Activated naive CD4-positive, alpha-beta T cell (primary cell): ENCODE measurements at places on chromosomes 11 and 22.

DNA sequence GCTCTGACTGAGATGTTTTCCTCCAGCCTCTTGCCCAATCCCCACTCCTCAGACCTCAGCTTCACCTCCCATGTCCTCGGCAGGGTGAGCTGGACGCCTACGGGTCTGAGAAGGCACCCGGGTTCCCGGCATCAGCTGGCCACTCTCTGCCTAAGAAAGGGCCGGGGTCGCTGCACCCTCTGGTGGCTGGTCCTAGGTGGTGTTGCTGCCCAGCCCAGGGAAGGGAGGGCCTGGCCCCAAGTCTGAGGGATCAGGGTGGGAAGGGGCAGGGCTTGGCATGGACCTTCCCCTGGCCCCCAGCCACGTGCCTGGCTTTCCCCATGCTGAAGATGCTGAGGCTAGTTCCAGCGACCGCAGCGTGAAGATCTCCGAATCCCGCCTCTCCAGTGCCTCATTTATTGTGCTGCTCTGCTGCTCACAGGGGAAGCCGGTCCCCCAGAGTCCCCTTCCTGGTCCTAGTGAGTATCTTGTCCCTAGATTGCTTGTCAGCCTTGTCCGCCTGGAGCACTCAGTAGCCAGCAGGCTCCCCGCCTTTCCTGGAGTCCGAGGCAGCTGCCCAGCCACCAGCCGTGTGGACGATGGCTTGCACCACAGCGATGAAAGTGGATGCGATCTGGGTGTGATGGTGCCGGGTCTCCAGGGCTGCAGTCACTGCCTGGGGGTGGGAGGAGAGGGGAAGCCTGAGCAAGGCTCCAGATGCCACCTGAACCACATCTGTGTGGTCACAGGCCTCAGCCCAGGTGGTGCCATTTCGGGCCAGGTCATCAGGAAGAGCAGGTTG, 2.9 kb upstream of the GGT5 start:
- no peak for DNase-seq

DNA sequence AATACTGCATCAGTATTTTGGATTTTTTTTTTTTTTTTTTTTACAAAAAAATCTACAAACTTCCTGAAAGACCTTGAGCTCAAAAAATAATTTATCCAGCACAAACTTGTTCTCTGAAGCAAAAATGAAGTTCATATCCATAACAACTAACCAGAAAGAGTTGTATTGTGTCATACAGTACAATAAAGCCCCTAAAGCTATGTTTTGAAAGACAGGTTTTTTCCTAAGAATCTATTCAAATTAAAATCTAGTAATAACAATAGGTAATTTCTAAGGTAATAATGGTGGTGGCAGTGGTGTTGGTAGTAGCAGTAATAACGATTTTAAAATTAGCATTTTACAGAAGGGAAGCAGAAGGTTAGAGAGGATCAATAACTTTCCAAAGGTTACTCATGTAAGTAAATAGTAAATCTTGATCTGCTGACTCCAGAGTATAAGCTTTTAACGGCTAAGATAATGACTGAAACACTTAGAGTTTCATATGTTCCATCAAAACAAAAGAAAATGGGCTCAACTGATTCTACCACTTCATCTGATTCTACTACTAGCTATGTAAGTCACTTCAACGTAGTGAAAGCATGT, 53.3 kb upstream of the GAB2 start:
- no peak for DNase-seq

- DNase-seq, result no peak
Observed at GRCh38 chr11:60165538-60165937, 17.3 kb downstream of the MS4A6A start.

GRCh38 chr11:63872800-63873197, 33.9 kb downstream of the MARK2 start:
- no peak for DNase-seq

GRCh38 chr11:74694136-74694930, 36.9 kb downstream of the CHRDL2 start:
- DNase-seq, result no peak

GRCh38 chr11:11245453-11245852, 107.6 kb downstream of the CSNK2A3 start:
- DNase-seq, result no peak

- DNase-seq, result no peak
Observed at GRCh38 chr22:42967005-42967404, 47.9 kb downstream of the PACSIN2 start.

GRCh38 chr11:22193348-22194051, 615 bp downstream of the ANO5 start:
- no peak for DNase-seq

- DNase-seq, result no peak
Observed at GRCh38 chr22:35752863-35753189, 35.2 kb downstream of the APOL5 start.

DNA sequence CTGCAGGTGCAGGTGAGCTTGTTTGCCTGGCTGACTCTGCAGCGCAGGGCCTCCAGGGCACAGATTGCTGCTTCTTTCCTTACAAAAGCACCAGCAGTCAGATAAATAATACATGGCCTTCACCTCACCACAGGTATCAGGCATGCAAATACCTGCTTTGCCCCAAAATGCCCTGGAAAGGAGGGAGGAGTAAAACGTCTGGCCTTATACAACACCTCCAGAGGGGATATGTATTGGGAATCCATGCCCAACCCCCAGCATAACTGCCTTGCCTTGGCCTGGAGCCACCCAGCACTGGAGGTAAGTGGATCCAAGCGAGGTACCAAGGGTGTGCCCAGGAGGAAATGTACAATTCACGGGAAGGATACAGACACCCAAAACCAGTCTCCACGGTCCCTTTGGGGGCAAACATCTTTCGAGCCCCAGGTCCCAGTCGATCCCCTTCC, 860 bp downstream of the TMEM184B start:
- DNase-seq, result no peak
